Adipocyte (in vitro differentiated cells): ENCODE measurements at places on chromosomes 3 and 15.

DNA sequence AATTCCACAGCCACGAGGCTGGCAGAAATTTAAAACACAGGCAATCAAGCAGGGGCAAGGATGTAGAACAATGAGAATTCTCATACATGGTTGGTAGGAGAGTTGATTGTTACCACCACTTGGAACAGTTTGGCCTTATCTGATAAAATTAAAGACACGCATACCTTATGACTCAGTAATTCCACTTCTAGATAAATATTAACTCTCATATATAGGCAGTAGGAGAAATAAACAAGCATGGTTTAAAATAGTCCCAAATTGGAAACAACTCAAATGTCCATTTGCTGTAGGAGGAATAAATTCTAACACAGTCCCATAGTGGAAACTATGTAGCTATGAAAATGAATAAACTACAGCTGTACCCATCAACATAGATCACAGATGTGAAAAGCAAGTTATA is 42.3 kb upstream of the USP3 start:
- DNase-seq = peak; percentile 72

DNA sequence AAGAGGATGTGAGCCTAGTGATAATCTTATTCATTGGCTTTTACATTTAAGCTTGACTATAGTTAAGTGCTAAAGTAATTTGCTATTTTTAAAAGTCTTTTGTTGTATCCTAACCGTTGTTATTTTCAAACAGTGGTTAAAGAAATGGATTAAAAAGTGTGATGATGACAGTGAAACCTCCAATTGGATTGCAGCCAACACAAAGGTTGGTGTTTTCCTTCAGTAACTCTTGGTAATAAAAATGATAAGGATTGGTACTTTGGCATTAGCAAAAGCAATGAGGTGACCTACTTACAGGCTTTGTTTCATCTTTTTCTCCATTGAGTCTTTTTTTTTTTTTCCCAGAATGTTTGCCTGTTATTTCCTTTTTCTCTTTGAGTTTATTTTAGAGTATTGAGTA is 87.5 kb upstream of the GOLGA6B start:
- DNase-seq = no peak

GRCh38 chr3:141412936-141413354 is 44.6 kb downstream of the ZBTB38 start:
- no peak for DNase-seq

DNA sequence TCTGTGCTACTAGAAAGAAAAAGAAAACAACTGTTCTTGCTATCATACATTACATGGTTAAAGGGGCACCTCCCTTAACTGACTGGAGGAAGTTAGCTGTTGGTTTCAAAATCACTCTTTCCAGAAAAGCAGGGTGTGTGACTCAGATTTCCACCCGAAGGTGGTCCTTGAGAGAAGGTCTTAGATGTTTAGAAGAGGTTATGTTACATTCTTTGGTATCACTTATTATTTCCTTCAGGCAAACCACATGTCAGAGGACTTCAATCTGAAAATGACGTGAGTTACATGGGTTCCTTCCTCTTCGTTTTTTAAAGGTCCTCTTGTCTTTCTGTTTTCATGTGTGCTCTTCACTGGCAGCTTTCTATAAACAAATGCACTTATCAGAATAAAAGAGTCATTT is 307.9 kb upstream of the CBLB start:
- peak; percentile 48 for DNase-seq

- no peak for DNase-seq
Observed at GRCh38 chr3:71650372-71650771, 66.8 kb upstream of the FOXP1 start.

GRCh38 chr3:98343647-98344507 is 9.8 kb upstream of the OR5K4 start:
- peak; percentile 45 for DNase-seq

DNA sequence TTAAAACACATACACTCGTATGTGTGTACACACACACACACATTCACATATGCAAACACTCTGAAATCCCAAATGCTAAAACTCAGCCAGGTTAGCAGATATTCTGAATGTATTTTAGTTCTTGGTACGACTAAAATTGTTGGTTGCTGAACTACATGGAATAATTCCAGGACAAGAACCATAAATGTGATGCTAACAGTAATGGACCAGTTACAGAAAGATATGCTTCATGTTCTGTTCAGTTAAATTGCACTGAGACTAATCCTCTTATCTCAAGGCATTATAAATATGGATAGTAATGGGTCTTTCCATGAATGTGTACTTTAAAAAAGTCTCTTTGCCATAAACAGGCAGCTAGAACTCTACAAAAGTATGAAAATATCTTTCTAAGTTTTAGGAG is 113.3 kb downstream of the FRMD4B start:
- DNase-seq = no peak

GRCh38 chr3:8080464-8080863 is 421.2 kb upstream of the LMCD1 start:
- no peak for DNase-seq

GRCh38 chr15:40111888-40112287 is 3.2 kb upstream of the BMF start:
- DNase-seq = no peak

DNA sequence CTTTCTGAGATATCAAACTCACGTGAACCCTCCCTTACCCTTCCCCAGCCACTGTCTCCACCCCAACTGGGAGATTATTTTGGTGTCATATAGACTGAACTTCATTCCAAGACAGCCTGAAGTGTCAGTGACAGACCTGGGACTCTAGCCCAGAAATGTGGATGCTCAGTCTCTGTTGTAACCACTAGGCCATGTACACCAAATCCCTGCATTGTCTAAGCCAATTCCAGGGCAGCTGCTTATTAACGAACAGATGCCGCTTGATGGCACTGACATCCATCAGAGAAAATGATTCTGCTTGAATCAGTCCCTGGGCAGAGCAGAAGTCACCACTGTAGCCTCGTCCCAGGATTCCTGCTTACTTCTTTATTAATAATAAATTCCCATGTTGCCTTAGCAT is 305.5 kb downstream of the GRM7 start:
- no peak for DNase-seq

- no peak for DNase-seq
Observed at GRCh38 chr3:89405176-89405575, 297.8 kb downstream of the EPHA3 start.

DNA sequence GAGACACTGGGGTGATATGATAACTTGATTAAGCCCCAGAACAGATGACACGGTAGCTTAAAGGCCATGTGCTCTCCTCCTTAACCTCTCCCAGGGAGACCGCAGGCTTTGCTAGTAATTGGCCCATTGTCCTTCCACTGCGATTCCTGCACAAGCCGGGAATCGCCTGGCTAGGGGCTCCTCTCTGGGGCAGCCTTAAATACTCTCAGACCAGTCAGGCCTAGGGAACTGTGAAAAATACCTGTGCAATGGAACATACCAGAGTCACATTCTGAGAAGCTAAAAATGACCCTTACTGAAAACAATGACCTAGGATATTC is 56.3 kb downstream of the CPN2 start:
- DNase-seq = no peak

DNA sequence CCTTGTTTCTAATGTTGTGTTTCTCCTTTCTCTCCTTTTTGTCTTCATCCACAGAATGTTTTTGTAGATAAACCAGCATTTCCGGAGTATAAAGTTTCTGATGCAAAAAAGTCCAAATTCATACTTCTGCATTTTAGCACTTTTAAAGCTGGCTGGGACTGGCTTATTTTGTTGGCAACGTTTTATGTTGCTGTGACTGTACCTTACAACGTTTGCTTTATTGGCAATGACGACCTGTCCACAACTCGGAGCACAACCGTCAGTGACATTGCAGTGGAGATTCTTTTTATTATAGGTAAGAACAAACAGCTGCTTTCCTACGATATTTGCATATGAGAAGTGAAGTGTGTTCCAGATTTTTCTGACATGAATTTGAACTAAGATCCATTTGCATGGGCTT is 199.4 kb downstream of the KCNH8 start:
- DNase-seq = no peak

DNA sequence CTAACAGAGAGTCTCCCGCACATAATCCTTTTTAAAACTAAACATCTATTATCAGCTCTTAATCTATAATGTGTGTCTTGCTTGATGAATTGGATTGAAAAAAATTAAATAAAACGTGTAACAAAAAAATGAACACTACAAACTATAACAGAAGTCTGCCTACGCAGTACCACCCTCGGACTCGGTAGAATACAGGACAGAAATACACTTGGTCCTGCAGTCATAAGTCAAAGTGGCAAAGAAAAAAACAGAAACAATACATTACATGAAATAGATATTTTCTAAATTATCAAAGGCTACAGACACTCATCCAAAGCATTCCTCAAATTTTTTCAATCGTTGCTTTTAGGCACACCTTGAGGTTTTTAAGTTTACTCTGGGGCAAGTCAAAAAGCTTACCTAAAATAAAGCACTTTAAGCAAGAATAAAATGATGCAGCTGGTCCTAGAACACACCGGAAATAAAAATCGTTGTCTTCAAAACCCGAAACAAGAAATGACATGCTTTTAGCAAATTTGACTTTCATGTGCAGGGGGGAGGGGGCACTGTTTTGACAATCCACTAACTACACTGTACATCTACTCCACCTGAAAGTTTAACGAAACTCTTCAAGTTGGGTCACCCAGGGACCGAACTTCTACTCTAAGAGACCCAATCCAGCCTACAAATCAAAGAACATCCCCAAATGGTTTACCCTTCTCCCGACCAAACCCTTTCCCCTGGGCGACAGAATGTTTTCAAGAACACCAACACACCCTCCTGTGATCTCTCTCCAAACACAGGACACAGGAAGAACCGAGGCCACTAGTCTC is 1.3 kb downstream of the ADAM10 start:
- DNase-seq = peak; percentile 54

DNA sequence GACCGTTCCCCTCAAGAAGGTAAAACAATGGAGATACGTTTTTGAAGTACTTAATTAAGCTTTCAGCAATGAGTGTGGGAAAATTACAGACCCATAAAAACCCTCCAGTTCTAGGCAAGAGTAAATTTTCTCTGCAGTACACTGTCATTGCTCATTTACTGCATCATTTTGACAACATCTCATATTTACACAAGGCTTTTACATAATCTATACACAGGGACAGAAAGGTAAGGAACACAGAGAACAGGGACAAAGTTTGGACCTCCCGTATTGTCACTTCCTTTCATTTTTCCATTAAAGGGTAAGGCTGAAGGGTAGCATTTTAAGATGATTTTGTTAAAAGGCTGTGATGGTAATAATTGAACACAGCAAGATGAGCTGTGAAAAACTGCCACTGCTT is 7.4 kb upstream of the HGD start:
- no peak for DNase-seq

DNA sequence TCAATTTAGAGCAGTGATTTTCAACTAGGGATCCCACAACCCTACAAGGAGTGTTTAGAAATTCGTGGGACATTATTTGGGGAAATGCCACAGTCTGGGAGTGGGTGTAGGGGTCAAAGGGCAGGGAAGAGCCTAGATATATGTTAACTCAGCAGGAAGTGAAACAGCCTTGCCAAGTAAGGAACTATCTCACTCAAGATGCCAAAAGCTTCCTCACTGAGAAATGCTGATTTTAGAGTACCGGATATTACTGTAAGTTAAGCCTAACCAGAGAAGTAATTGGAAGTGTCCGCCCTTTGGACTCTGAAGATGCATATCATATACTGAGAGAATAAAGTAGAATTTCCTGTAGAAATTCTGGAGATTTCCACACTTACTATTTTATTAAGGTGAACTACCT is 158.6 kb downstream of the BBX start:
- DNase-seq = no peak

DNA sequence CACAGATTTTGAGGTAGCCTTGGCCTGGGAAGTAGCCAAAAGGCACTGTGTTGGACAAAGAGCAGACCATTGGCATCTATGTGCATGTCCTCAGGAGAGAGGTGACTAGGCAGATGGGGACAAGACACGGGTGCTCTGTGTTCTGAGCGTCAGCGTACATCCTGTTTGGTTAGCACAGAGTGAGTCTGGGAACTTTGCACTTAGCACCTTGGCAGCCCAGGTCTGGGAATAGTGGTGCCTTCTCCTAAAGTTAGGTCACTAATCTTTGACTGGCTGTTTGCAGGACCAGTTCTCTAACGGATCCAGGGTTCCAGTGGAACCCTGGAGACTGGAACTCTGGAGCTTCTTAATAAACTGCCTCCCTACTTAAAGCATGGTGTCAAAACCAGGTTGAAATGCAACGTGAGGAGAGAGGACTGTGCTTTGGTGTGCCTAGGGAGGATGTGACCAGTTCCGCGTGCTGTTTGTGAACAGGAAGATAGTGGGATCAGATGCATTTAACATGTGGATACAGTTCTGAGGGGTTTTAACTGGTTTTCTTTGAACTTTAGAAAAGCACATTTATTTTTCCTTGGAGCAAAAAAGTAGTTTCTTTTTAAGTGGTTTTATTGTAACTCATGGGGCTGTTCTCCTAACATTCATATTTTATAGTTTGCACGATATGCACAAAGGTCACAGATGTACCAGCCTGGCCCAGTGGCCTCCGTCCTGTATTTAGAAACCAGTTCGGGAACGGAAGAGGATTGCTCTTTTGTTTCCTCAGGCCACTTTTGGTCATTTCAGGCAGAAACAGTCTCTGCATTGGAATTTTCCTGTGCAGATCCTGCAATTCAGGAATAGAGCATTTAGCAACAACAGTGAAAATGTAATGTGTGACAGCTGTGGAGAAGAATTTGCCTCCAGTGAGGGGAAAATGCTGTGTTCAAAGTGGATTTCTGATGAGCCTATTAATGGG is 48.8 kb downstream of the ABHD2 start:
- DNase-seq = peak; percentile 77

GRCh38 chr3:14137445-14137844 is 12.6 kb downstream of the TMEM43 start:
- DNase-seq = no peak

DNA sequence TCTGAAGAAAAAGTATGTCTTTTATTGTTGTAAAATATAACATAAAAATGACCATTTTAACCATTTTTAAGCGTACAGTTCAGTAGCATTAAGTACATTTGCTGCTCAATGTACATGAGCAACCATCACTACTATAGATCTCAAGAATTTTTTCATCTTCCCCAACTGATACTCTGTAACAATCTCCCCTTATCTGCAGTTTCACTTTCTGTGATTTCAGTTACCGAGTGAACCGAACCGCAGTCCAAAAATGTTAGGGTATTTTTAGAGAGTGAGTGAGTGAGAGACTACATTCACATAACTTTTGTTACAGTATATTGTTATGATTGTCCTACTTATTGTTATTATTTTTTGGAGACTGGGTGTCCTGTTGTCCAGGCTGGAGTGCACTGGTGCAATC is 9.0 kb upstream of the SLC25A26 start:
- DNase-seq = no peak

- DNase-seq = peak; percentile 74
Observed at GRCh38 chr3:65751123-65751700, 287.5 kb downstream of the MAGI1 start.

- DNase-seq = no peak
Observed at GRCh38 chr3:15148614-15149013, 49.7 kb upstream of the RBSN start.

GRCh38 chr15:62928242-62928999 is 114.1 kb upstream of the TPM1 start:
- DNase-seq = peak; percentile 78

GRCh38 chr3:181403876-181404660 is 307.7 kb upstream of the SOX2 start:
- DNase-seq = no peak

GRCh38 chr3:33644582-33644981 is 73.5 kb downstream of the CLASP2 start:
- DNase-seq = no peak

- DNase-seq = no peak
Observed at GRCh38 chr15:87902772-87903426, 353.6 kb downstream of the NTRK3 start.

- no peak for DNase-seq
Observed at GRCh38 chr3:135911110-135911509, 54.4 kb upstream of the PPP2R3A start.

GRCh38 chr3:11913316-11913715 is 66.6 kb upstream of the TAMM41 start:
- DNase-seq = no peak
